Activated CD4-positive, alpha-beta T cell treated with anti-CD3 and anti-CD28 coated beads for 36 hours (primary cell): ENCODE measurements at places on chromosomes 4 and X. TPM values are rescaled to one million over a fixed set of nuclear protein-coding genes. Genes with fewer than 3 reads are reported as not detected.

UGT2B17 gene
- total RNA-seq: not detected

DNA sequence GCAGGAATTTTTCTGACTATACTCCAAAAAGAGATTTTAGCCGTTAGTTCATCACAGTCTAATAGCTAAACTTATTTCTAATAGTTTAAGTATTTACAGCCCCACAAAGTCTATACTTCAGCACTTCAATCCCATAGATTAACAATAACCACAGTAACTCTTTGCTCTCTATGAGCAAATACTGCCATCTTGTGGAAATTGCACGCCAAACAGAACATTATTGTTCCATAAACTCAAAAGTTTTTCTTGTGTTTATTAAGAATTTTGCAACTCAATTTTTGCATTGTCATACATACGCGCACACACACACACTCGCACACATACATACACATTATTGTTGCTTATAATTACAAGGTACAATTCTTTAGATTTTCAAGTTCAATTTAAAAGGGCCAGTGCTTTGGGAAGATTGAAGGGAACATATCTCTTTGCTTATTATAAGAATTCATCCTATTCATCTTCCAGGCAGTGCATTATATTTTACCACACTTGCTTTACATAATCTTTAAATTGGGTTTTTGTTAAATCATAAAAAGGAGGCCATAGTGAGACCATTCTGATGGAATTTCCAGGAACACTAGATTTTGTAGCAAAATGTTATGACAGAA lies 63.8 kb upstream of the ATOH1 start:
- peak; percentile 11 for DNase-seq

ZBTB33 gene
- total RNA-seq: 14.6 TPM

TMSB15C gene
- total RNA-seq: 3.3 TPM

DNA sequence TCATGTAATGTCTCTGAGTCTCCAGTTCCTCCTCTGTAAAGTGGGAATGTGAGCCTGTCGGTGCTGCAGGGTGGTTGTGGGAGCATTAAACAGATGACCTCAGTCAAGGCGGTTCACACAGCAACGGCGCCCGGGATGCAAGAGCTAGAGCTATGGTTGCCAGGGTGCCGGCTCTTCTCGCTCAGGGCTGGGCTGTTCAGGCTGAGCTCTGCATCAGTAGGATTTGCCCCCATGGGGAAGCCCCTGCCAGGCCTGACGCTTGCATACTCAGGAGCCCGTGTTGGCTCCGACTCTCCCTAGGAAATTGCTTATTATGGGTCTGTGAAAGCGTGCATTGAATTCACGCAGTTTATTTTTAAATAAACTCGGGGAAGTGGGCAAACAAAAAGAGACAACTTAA lies 67.3 kb downstream of the PSAPL1 start:
- DNase-seq: no peak

TSPAN6 gene
- total RNA-seq: 0.41 TPM

- DNase-seq: no peak
Observed at GRCh38 chrX:109403922-109404321, 78.0 kb downstream of the GUCY2F start.

DNA sequence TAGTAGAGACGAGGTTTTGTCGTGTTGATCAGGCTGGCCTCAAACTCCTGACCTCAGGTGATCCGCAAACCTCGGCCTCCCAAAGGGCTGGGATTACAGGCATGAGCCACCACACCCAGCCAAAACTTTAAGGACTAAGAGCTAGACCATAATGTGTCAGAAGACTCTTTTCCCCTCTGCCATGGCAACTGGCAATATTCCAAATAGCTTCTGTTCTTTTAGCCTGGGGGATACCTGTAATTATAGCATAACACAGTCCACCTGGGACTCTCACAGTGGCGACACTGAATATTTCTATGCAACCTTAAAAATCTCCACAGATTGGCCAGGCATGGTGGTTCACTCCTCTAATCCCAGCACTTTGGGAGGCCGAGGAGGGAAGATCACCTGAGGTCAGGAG lies 45.5 kb upstream of the RBM47 start:
- no peak for DNase-seq

LEF1 gene
- 175 TPM for total RNA-seq

DNA sequence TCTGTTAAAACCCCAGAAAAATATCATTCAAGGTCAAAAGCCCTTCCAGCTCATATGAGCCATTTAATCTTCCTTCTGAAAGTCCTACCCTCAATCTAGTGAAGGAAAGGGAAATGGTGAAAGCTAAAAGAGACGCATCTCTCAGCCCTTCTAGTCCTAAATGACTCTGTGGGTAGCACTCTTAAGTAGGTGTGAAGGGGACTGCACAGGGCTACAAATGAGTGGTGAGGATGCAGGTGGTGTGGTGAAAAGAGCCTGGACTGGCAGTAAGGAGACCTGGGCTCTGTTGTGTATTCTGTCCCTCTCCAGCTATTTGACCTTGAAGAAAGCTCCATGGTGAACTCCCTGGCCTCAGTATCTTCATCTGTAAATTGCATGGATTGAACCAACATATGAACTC lies 671.8 kb upstream of the DIPK2B start:
- no peak for DNase-seq

MAPK10 gene
- total RNA-seq: not detected

DNA sequence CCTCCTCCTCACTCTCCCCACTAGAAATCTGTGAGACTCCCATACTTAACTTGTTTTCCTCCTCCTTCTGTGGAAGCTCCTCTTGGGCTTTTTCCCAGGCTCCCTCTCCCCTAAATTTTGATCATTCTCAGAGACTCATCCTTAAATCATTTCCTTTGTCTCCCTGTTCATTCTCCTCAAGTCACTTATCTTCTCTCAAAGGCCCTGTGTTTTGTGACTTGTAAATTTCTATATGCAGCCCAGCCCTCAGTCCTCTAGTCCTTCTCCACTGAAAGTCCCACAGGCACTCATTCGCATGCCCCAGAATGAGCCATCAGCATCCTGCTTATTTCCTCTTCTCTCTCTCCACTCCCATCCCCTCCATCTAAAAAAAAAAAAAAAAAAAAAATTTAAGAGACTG lies 171.8 kb downstream of the SOWAHB start:
- no peak for DNase-seq

YY2 gene
- 0.88 TPM for total RNA-seq

POLN gene
- total RNA-seq: 3.2 TPM

DDX53 gene
- not detected for total RNA-seq

PRR32 gene
- total RNA-seq: not detected

- DNase-seq: peak; percentile 34
Observed at GRCh38 chrX:13082206-13083065, 38.0 kb upstream of the FAM9C start.

DNA sequence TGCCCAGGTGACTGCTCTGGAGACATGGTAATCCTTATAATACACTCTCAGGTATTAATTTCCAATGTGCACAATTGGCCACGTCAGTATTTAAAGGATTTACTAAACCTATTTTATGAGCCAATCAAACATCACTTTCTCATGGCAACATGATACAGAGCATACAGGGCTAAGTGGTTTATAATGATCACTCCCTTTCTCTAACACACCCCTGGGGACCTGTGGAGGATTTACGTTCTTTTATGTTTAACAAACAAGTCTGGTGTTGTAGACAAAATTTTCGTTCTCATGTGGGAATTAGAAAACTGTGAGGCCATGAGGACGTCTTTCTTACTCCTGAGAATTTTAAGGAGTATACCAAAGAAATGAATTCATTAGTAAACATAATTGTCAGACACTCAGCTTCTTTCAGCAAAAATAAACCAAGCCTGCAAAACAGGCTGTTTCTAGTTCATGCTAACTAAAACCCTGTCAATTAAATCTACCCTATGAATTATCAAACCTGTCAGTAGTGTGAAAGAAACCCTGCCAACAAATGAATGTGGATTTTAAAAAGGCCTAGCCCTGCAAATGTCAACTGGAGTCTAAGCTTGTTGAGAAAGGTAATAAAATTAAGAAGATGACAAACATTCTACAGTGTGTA lies 155.8 kb downstream of the PDGFC start:
- DNase-seq: no peak

STARD8 gene
- 0.07 TPM for total RNA-seq

DNA sequence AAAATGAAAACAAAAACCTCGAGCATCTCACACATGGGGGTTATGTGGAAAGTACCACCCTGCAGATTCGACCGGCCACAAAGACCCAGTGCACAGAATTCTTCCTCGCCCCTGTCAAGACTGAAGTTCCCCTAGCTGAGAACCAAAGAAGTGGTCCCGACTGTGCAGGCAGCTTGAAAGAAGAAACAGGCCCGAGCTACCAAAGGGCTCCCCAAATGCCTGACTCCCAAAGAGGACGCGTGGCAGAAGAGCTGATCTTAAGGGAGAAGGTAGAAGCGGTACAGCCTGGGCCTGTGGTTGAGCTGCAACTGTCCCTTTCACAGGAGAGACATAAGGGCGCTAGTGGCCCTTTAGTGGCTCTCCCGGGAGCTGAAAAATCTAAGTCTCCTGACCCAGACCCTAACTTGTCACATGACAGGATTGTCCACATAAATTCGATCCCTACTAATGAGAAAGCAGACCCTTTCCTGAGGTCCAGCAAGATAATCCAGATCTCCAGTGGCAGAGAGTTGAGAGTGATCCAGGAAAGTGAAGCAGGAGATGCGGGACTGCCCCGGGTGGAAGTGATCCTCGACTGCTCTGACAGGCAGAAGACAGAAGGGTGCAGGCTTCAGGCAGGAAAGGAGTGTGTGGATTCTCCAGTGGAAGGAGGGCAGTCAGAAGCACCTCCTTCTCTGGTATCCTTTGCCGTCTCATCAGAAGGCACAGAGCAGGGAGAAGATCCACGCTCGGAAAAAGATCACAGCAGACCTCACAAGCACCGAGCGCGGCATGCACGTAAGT lies 108.8 kb upstream of the MYOZ2 start:
- no peak for DNase-seq

DNA sequence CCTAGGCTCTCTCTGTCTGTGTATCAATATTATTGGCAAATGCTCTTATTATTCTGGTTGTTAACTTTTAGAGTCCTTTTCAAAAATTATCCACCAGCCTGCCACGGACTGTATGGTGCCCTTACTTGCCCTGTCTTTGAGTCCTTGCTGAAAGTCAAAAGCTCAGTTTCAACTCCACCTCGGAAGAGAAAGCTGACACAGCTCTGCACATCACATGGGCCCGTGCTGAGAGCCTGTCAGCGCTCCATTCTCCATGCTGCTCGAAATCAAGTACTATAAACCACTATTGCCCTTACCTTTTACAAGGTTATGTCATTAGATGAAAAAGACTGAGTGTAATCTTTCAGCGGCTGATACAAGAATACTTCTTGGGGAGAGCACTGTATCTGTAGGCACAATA lies 141.0 kb downstream of the CORIN start:
- DNase-seq: no peak

GRCh38 chr4:160316036-160316435 lies 1213.2 kb downstream of the RAPGEF2 start:
- DNase-seq: no peak

- no peak for DNase-seq
Observed at GRCh38 chr4:112007391-112007790, 137.9 kb upstream of the FAM241A start.

FLNA gene
- total RNA-seq: 1,083 TPM

PRDM8 gene
- 1.6 TPM for total RNA-seq

FATE1 gene
- total RNA-seq: not detected

MAGEC2 gene
- not detected for total RNA-seq

DNA sequence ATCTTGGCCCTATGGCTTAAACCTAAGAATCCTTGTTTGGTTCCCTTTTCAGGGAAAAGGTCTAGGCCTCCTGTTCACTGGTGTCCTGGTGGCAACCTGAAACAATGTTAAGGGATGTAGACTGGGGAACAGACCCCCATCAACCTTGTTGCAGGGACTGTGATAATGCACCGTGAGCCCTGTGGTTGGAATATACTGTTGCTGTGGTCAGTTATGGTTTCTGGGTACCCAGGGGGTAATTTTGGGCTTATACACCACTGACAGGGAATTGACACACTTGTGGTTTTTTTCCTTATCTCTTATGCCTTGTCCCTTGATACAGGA lies 64.0 kb upstream of the WDR1 start:
- no peak for DNase-seq

PLP1 gene
- total RNA-seq: not detected

- no peak for DNase-seq
Observed at GRCh38 chrX:96433409-96434077, 251.1 kb upstream of the DIAPH2 start.

DNA sequence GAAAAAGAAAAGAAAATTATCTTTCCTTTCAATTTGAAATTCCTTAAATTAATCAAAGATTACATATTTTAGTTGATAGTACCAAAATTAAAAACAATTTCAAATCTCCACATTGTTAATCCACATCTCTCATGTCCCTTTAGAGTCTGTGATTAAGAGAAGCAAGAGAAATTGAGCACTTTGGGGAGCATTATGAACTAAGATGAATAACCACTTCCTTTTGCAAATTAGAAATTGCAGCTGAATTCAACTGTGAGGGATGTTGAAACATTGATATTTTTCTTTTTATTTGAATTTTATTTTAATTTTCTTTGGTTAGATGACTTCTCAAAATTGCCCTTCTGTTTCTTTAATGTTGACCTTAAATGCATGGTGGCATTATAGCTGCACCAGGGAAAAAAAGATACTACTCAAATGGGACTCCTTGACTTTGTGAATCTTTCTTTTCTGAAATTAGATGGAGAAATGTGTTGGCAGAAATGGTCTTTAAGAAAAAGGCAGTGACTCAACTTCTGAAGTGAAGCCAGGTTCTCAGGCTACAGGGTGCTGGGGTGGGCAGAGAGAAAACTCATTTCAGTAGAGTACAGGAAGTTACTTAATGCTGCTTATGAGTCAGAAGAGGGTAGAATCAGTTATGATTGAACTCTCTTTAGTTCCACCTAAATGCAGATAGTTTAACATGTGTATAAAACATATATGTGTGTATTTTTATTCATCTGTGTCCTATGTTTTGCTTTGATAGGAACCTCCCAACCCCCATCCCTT lies 92.0 kb upstream of the TNIP3 start:
- peak; percentile 75 for DNase-seq

DNA sequence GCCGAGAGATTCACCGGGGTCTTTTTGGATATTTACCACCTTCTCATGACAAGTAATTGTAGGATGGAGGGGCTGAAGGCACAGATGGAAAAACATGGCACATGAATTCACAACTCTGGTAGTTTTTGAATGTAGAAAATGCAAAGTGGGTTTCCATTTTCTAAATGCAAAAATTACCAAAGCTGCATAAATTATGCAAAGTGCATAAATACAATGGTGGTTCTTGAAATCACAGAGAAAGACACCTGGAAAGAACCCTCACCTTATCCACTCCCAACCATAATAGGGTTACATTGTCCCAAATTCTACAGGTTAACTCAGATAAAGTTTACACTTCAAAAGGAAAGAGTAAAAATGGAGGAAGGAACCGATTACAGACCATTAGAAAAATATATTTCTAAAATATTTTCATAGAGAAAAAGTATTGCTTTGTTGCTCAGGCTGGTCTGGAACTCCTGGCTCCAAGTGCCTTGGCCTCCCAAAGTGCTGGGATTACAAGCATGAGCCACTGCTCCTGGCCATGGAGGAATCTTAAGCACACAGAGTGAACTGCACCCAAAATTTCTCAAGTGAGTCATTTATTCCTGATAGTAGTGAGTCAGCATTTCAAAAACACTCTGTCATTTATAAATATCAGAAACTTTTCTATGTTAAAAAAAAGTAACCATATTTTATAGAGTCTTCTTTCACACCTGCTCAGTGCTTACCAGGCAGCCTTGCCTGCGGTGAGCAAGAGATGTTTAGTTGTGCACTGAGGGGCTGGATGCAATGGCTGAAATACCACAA lies 101.4 kb downstream of the FIP1L1 start:
- no peak for DNase-seq
